Endodermal cell (in vitro differentiated cells): ENCODE measurements at places on chromosomes 12 and 14. TPM values are rescaled to one million over a fixed set of nuclear protein-coding genes. Genes with fewer than 3 reads are reported as not detected.

DNA sequence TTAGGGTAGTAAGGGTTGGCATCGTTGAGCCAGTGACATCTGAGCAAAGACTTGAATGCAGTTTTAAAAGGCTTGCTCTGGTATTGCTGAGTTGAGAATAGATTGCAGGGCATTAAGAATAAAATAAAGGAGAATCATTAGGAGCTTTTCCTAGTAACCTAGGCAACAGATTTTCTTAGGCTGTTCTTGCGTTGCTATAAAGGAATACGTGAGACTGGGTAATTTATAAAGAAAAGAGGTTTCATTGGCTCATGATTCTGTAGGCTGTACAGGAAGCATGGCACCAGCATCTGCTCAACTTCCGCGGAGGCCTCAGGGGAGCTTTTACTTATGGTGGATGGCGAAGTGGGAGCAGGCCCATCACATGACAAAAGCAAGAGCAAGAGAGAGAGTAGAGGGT lies 97.4 kb downstream of the RAD51B start:
- no peak for DNase-seq

DNA sequence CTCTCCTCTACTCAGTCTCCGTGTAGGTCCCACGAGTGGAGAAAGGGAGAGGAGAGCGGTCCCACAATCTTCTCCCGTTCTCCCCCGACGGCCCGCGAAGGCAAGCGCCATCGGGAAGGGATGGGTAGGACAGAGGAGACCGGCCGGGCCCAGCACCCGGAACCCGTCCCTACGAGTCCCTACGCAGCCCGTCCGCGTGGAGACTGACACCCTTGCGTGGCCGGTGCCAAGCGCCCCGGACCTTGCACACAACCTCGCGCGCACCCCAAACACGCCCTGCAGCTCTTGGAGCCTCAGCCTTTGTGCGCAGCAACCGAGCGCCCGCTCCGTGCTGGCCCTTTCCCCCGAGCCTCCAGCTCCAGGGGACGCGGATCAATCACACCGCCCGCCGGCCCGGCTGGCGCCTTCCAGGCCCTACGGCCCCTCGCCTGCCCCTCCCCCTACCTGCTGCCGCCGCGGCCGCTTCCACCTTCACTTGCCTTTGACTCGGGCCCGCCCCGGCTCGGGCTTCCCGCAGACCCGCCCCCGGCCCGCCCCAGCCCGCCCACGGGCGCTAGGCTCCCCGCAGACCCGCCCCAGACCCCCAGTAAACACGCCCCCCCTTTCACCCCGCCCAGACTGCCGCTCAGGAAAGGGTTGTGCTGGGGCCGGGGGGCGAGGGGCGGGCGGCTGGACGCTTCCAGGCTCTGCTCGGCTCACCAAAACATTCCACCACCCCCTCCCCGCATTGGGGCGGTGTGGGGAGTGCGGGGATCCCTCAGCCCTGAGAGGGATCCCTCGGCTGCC lies at the start of gene NDRG2:
TSS of gene NDRG2 (minus strand) at position 477 of the 786 bp plus-strand sequence. CDS start 1,746 bp downstream, outside the sequence.
- DNase-seq, result peak; percentile 96

SMCO2 gene
- 1.0 TPM in 1 of 2 replicates, not detected in the other for total RNA-seq

NEUROD4 gene
- total RNA-seq, result not detected in 2 replicates

RASSF9 gene
- total RNA-seq, result 0.35 to 1.4 TPM (median 1.0 TPM) in 3 replicates

DNA sequence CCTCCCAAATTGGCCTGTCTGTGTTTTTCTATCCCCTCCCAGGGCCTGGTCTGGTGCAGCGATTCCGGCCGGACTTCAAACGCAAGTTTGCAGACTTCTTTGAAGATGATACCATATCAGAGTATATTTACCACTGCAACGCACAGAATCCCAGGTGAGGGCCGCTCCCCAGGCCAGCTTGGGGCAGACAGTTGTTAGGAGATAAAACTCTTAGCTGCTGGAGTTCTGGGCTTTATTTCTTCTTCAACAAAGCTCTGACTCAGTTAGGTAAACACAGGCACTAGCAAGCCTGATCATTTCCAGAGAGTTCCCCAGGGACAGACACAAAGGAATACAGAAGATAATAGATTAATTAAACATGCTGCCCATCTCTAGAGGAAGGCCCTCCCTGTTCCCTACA lies 8.3 kb downstream of the ABHD4 start:
- peak; percentile 76 for DNase-seq

CIROP gene
- 1.4 and 1.6 TPM in 2 replicates for total RNA-seq

SH2B3 gene
- total RNA-seq, result 6.8 and 8.9 TPM in 2 replicates

GRCh38 chr14:89336338-89336737 lies 80.7 kb downstream of the FOXN3 start:
- no peak for DNase-seq

CCDC85C gene
- total RNA-seq, result 29.8 and 32.8 TPM in 2 replicates

DNA sequence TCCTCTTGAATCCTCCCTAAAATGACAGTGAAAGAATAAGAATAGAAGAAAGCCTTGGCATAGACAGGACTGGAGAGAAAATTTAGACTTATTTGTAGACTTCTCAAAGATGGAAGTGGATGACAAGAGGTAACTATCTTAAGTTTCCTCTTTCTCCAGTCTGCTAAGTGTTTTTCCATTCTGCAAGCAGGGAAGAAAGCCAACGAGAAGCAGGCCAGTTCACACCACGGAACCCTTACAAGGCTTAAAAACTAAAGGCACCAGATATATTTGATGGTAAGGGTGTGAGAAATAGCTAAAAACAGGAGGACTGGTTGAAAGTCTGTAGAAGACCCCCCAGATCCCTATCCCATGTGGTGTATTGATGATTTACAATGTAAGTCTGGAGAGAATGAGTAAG lies 82.9 kb upstream of the GPHB5 start:
- DNase-seq, result no peak

GRCh38 chr12:100359822-100360221 lies 2.9 kb downstream of the SLC17A8 start:
- peak; percentile 13 for DNase-seq

RPS6KA5 gene
- 2.9 to 5.1 TPM (median 4.3 TPM) in 3 replicates for total RNA-seq

DNA sequence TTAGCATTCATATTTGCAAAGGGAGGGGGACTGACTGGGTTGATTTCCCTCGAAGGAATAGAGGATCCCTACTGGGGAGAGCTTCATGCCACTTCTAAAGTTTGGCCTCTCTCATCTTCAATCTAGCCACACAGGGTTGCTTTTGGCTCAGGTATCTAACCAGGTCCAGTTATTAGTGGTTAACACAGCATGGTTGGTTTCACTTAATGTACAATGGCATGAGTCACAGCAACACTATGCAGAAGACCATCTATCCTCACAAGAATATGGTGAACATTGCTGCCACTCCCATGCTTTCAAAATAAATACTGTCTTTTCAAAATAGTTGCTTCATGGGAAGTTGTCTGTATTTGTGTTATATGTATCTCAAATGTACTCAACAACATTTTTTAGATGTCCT lies 6.6 kb upstream of the RAB3IP start:
- no peak for DNase-seq

MYH6 gene
- total RNA-seq, result not detected in 3 replicates

GRCh38 chr14:101538878-101539277 lies 22.4 kb upstream of the DIO3 start:
- DNase-seq, result no peak

DNA sequence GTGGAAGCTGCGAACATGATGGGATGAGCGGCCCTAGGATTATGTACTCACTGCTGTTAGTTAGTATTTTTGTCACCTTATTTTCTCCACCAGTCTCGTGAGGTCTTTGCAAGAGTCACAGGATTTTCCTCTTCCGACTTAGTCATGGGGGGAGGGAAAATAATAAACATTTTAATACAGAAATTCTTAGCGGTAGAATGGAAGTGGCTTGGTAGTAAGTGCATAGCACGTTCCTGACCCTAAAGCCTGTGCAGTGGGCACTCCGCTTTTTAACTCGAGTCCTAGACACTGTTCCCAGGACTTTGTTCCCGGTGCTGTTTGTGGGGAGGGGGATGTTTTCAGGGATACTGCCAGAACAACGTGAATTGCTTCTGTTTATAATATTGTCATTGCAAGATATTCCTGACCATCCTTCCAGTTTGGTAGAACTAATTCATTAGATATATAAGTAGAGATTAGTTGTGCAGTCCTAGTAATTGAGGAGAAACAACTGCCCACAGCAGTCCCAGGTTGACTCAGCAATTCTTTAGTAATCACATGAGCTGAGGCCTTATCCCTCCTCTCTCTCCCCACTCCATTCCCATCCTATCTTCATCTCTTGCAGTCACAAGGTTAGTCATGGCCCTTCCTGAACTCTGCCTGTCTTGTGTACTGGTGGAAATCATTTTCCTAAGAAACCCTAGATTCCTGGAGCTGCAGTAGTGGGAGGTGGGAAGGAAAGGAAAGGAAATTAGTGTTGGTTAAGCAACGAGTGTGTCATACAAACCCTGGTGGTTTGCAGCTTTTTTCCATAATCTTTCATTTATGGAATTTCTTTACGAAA lies 799 bp downstream of the SLC38A6 start:
- DNase-seq, result no peak

DNA sequence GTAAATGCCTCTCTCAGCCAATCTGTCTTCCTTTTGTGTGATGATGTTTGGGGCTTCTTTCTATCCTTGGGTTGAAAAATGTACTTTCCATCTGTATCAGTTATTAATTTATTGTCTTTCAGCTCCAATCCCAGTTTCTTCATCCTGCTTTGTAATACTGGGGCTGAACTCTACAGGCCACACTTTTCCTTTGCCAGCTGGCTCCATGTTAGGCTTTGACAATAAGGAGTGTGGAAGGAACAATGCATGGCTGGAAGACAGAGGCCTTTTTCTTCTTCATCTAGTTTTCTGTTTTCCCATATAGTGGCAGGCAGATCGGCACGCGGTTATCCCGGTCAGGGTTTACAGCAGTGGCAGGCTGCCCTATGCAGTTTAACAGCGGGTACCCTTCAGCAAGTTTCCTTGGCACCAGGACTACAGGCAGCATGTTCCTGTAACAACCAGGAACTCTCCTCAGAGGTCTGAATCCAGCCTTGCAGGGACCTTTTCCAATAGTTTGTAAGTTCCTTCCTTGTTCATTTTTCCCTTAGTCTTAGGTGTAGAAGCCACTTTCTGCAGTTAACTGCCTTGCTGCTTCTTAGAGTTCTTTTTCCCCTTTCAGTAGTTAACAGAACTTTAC lies 38.5 kb upstream of the CRACR2A start:
- no peak for DNase-seq

DNA sequence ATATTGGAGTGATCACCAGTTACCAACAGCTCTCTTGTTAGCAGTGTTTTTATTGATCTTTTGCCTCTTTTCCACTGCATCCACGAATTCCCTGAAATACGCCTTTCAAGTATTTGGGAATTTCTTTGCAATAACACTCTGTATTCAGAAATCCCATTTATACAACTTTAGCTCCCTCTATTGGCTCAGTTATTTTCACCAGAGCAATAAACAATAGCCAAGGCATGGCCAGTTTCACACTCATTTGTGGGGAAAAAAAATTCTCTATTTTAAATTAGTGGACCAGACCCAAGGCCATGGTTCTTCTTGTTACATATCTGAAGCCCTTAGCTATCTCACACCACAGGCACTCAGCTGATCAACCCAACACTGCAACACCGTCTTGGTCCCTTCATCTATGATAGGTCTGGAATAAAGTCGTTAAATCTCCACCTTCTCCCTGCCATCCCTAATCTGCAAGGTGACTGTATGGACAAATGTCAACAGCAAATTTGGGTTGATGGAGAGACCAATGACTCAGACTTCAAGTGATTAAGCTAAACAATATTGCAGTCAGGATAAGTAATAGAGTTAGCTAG lies 92.4 kb upstream of the TMEM260 start:
- no peak for DNase-seq

- no peak for DNase-seq
Observed at GRCh38 chr14:99244367-99244901, 27.6 kb downstream of the BCL11B start.

DNA sequence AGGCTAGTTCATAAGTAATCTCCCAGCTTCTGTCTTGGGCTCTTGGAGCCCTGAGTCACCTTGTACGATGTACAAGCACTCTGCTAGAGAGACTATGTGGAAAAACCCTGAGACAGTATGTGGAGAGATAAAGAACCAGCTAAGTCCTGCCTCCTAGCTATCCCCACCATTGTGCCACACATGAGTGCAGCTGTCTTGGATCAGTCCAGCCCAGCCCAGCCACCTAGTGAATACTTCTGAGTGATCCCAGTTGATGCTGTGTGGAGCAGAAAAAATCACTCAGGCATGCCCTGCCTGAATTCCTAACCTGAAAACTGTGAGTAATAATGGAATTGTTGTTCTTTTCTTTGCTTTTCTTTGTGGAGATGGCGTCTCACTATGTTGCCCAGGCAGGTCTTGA lies 5.1 kb upstream of the SERPINA6 start:
- peak; percentile 5 for DNase-seq
